ENCODE measurements at places on chromosomes 7 and 10.
A peak's percentile ranks its signal among the peaks of the same experiment; 100 is the strongest.

DNA sequence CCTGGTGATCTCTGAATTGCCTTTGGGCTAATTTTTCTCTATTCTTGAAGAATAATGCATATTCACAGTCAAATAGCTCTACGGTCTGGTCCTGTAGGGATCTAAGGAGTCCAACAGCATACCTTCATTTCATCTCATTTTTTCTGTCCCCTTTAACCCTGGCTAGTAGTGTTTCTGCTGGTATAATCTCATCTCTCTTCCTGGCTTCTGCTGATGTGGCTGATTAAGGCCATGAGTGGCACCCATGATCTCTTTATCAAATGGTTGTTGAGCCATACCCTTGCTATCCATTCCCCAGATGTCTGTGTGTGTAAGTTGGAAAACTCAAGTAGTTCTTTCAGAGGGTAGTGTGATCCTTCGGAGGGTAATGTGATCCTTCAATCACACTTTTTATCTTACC, 119.5 kb downstream of the MARCHF5 start:
- no peak for DNase-seq

DNA sequence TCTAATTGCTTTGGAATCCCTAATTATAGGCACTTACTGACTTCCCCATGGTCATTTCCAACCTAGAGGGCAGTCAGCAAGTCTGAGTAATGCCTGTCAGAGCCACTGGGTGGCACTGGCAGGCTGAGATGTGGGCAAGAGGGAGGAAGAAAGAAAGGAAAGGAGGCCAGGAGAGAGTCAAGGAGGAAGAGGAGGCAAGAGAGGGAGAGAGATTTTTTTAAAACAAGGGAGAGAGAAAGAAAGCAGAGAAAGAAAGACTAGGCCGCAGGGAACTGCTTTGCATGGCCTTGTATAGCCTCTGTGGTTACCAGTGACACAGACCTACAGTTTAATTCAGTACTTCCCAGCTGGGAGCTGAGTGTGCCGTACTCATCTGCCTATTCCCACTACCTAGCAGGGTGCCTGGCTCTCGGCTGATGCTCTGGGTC, 210.4 kb upstream of the ADO start:
- DNase-seq: peak; percentile 38

GRCh38 chr10:118983263-118983662, 46.3 kb upstream of the NANOS1 start:
- DNase-seq: no peak

GRCh38 chr10:7045891-7046599, 364.8 kb downstream of the SFMBT2 start:
- DNase-seq: no peak

DNA sequence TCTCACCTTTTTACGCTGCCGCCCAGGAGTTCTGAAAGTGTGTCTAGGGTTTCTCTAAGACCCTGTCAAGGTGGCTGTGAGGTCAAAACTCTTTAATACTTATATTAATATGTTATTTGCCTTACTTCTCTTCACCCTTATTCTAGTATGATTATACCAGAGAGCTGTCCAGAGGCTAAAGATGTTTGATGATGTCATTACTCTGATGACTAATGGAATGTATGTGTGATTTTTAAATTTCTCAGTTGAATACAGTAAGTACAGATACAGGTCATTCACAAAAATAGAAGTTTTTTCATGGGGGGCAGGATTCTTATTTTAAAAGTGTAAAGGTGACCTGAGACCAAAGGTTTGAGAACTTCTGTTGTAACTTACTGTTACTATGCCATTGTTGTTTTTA, 150.6 kb upstream of the FOXP2 start:
- DNase-seq: no peak
